ENCODE measurements at places on chromosomes 6 and 20. TPM values are rescaled to one million over a fixed set of nuclear protein-coding genes. Genes with fewer than 3 reads are reported as not detected.
A peak's percentile ranks its signal among the peaks of the same experiment; 100 is the strongest.

- no peaks in the 10 kb centered on the region for H3K27me3 ChIP-seq
- peaks cover 44% of the 10 kb centered on the region for H3K36me3 ChIP-seq
- DNase-seq, result no peak
- H3K4me3 ChIP-seq, result no peak overlapping the region
- H3K4me1 ChIP-seq, result peaks cover 36% of the 10 kb centered on the region
- H3K27ac ChIP-seq, result peak overlapping the region; percentile 40
Observed at GRCh38 chr6:45209762-45210161, 118.4 kb upstream of the RUNX2 start.

DNA sequence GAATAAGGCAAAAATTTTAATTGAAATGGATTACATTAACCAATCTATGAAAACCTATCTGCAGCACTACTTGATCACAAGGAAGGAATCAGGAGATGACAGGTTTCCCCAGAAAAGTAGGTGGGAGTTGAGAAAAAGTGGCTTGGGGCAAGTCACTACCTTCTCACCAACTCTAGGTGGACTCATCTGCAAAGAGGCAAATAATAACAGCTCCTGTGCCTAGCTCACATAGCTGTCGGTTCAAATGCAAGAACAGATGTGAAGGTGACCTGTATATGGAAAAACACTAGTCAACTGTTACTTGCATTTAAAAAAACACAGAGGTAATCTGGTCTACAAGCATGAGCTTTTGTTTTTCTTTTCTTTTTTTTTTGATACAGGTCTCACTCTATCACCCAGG lies 67.2 kb downstream of the POPDC3 start:
- H3K4me1 ChIP-seq, result no peaks in the 10 kb centered on the region
- H3K27me3 ChIP-seq, result peaks cover 19% of the 10 kb centered on the region
- no peaks in the 10 kb centered on the region for H3K36me3 ChIP-seq
- H3K4me3 ChIP-seq, result no peak overlapping the region
- no peak for DNase-seq

DNA sequence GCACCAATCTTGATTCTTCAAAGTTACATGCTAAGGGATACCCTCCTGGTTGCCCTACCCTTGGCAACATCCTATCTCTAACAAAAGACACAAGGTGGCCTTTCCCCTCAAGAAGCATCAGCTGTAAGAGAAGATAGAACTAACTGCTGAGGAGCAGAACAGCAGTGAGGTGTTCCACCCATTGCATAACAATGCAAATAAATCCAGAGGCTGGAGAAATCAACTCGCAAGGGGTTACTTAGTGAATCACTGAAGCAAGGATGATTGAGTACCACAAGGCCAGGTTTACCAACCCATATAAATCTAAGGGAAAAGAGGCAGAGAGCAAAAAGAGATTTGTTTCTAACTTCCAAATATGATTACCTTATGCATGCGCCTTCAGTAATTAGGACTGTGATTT lies 36.7 kb downstream of the F13A1 start:
- H3K36me3 ChIP-seq, result no peaks in the 10 kb centered on the region
- no peaks in the 10 kb centered on the region for H3K4me1 ChIP-seq
- DNase-seq, result no peak
- no peaks in the 10 kb centered on the region for H3K27me3 ChIP-seq
- no peak overlapping the region for H3K27ac ChIP-seq
- no peak overlapping the region for H3K4me3 ChIP-seq

DNA sequence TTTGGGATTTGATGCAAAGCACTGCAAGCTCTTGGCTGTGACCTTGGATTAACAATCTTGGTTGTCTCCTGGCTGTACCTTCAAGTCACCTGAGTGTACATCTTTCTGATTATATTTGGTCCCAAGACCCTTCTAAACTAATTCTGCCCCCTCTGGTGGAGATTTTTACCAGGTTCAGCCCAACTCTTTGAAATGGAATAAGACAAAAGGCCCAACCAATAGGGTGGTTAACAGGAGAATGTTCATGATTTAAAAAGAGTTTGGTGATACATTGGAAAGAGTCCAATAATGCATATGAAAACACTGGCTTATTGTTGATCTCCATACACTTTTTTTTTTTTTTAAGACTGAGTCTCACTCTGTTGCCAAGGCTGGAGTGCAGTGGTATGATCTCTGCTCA lies 77.5 kb upstream of the CD83 start:
- H3K27me3 ChIP-seq, result peaks cover 12% of the 10 kb centered on the region
- H3K4me1 ChIP-seq, result peaks cover 3% of the 10 kb centered on the region
- no peaks in the 10 kb centered on the region for H3K36me3 ChIP-seq

- no peaks in the 10 kb centered on the region for H3K36me3 ChIP-seq
- H3K27ac ChIP-seq, result no peak overlapping the region
- H3K4me1 ChIP-seq, result peaks cover 6% of the 10 kb centered on the region
- H3K27me3 ChIP-seq, result no peaks in the 10 kb centered on the region
Observed at GRCh38 chr6:9089724-9090123, 654.4 kb upstream of the SLC35B3 start.

DNA sequence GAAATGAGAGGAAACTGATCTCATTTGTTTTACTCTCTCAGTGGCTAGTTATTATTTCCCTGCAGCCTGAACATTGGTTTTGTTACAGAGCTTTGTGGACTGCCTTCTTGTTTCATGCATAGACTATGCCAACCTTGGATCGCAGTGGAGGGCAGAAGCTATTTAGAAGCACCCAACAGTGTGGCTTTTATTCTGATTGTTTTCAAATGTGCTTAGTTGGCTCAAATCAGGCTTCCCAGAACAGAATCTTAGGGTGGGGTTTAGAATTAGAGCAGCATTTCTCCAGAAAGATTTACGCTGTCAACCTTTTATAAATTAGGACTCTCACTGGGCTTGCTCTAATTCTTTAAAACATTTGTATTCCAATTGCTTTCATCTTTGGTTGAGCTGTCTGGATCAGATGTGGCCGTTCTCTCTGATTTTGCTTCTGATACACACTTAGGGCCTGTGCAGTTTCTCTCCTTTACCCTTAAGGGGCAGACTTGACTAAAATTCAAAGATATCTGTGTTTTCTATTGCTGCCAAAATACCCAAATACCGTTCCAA lies 210.3 kb downstream of the BCKDHB start:
- no peaks in the 10 kb centered on the region for H3K4me1 ChIP-seq
- H3K4me3 ChIP-seq, result no peak overlapping the region
- peaks cover 15% of the 10 kb centered on the region for H3K36me3 ChIP-seq
- no peak overlapping the region for H3K27ac ChIP-seq
- no peaks in the 10 kb centered on the region for H3K27me3 ChIP-seq

- H3K4me3 ChIP-seq, result no peak overlapping the region
- no peak for DNase-seq
- H3K4me1 ChIP-seq, result peaks cover 4% of the 10 kb centered on the region
- H3K27me3 ChIP-seq, result peaks cover 4% of the 10 kb centered on the region
Observed at GRCh38 chr20:37401930-37402675, 56.2 kb downstream of the SRC start.

GRCh38 chr6:14881398-14881797 lies 364.5 kb upstream of the JARID2 start:
- H3K27me3 ChIP-seq, result no peaks in the 10 kb centered on the region
- peaks cover 7% of the 10 kb centered on the region for H3K36me3 ChIP-seq
- no peak overlapping the region for H3K27ac ChIP-seq
- H3K4me1 ChIP-seq, result peaks cover 30% of the 10 kb centered on the region

- no peak overlapping the region for H3K4me3 ChIP-seq
- no peaks in the 10 kb centered on the region for H3K27me3 ChIP-seq
- H3K36me3 ChIP-seq, result no peaks in the 10 kb centered on the region
- DNase-seq, result no peak
Observed at GRCh38 chr6:142404751-142405150, 102.9 kb downstream of the ADGRG6 start.

Gene ARID1B
- 40.6 TPM for total RNA-seq

DNA sequence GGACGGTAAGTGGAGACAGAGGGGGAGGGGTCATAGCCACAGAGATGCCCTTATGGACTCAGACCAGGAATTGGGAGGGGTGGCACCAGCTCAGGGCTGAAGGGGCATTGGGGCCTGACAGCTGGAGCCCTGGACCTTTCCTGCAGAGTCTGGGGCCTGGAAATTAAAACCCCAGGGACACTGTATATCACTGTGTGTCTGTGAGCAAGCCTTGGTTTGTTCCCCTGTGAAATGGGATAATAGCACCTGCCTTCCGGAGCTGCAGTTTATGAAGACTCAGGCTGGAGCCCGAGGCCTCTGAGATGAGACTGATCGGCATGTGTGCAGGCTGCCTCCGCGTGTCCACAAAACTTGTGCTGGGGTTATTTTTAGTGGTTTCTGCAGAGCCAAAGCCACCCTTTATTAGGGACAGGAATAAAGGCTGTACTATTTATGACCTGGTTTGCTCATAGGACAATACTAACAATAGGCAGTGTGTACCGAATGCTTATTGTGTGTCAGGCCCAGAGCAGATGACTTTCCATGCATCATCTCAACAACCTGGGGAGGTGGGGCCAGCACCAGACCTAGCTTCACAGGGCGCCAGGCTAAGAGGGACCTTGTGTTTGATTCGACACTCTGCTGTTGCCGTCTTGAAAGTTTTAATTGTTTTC lies 22.6 kb downstream of the MYH7B start:
- H3K27ac ChIP-seq, result no peak overlapping the region
- H3K27me3 ChIP-seq, result peaks cover 20% of the 10 kb centered on the region
- H3K4me3 ChIP-seq, result no peak overlapping the region

Gene RTF2
- 76.3 TPM for total RNA-seq

GRCh38 chr6:11343963-11344723 lies 111.7 kb upstream of the NEDD9 start:
- DNase-seq, result no peak
- H3K4me3 ChIP-seq, result no peak overlapping the region
- H3K27ac ChIP-seq, result peak overlapping the region; percentile 91
- peaks cover 81% of the 10 kb centered on the region for H3K36me3 ChIP-seq
- no peaks in the 10 kb centered on the region for H3K27me3 ChIP-seq

Gene C4A
- total RNA-seq, result 3.2 TPM

Gene TNFRSF21
- total RNA-seq, result 3.7 TPM

DNA sequence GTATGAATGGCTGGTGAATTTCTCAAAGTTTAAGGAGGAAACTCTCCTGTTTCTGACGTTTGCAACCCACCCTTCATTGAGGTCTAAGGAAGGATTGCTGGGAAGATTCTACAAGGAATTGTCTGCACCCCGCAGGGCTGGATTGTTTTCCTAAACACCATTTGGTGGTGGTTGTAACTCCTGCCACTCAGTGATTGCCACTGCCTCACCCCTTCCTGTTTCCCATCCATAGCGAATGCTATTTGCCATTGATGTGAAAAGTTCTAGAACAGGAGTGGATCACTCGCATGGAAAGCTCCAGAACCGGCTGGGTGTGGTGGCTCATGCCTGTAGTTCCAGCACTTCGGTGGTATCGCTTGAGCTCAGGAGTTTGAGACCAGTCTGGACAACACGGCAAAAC lies 8.7 kb upstream of the DSP start:
- no peak overlapping the region for H3K4me3 ChIP-seq
- no peaks in the 10 kb centered on the region for H3K36me3 ChIP-seq
- peaks cover 28% of the 10 kb centered on the region for H3K27me3 ChIP-seq
- no peaks in the 10 kb centered on the region for H3K4me1 ChIP-seq

DNA sequence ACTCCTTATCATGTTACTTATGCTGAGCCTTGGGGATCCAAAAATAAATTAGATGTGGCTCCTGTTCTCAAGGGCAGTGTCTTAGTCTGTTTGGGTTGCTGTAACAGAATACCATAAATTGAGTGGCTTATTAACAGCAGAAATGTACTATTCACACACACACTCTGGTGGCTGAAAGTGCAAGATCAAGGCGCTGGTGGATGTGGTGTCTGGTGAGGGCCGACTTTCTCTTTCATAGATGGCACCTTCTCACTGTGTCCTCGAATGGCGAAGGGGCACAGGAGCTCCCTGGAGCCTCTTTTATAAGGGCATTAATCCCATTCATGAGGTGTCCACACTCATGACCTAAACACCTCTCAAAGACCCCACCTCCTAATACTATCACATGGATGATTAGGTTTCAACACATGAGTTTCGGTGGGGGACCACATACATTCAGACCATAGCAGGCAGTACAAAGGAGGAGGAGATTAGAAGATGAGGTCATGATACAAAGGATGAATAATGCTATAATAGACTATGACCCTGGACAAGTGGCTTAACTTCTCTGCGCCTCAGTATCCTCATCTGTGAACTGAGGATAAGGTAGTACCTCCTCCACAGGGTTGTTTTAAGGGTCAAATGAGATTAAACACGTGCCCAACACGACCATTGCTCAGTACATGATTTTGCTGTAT lies 34.1 kb downstream of the RPP40 start:
- no peaks in the 10 kb centered on the region for H3K27me3 ChIP-seq
- no peak for DNase-seq
- no peaks in the 10 kb centered on the region for H3K4me1 ChIP-seq
- H3K36me3 ChIP-seq, result no peaks in the 10 kb centered on the region
- no peak overlapping the region for H3K27ac ChIP-seq

Gene ZBTB46
- not detected for total RNA-seq

GRCh38 chr6:146859206-146859605 lies 260.4 kb downstream of the ADGB start:
- peaks cover 3% of the 10 kb centered on the region for H3K27me3 ChIP-seq
- H3K4me1 ChIP-seq, result peaks cover 9% of the 10 kb centered on the region
- H3K4me3 ChIP-seq, result no peak overlapping the region

Gene SEL1L2
- total RNA-seq, result not detected

DNA sequence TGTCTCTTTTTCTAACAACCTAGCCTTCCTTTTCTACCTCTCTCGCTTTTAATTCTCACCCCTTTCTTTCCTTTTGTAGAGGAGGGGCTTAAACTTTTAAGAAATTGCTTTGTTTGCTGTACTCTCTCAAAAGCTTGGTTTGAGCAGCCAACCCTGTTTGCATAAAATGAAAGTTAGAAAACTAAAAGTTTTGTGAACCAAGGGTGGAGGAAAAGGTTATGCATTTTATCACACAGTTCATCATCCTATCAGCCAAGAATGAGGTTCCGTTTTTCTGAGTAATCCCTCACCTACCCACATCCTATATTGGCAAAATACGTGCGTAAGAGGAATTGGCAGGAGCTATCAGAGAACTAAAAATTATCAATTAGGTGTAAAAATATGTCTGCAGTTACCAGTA lies 42.8 kb upstream of the LOC128125822 start:
- peak overlapping the region; percentile 65 for H3K4me3 ChIP-seq
- H3K4me1 ChIP-seq, result peaks cover 15% of the 10 kb centered on the region
- peak overlapping the region; percentile 65 for H3K27ac ChIP-seq
- no peak for DNase-seq
- H3K36me3 ChIP-seq, result no peaks in the 10 kb centered on the region
- H3K27me3 ChIP-seq, result peaks cover 3% of the 10 kb centered on the region

DNA sequence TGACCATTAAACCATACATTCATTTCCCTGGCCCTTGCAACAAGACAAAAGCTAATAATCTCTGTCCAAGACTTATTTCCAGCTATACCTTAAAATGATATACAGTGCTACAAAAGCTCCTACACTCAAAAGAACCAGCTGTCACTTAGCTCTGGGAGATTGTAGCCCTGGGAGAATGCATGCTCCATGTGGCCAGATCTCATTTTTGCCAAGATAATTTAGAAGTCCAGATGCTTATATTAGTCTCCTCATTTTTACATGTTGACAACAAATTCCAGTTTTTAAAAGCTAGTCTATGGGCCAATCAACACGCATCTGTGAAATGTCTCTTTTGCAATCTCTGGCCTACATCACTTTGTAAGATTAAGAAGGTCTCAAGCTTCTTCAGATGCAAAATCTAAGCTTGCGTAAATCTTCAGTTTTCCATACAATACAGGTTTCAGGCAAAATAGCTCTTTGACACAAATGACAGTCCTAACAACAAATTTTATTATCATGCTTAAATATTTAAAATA lies 27.1 kb downstream of the TASP1 start:
- no peak for DNase-seq
- peaks cover 10% of the 10 kb centered on the region for H3K36me3 ChIP-seq
- no peak overlapping the region for H3K4me3 ChIP-seq
- H3K4me1 ChIP-seq, result no peaks in the 10 kb centered on the region
- H3K27me3 ChIP-seq, result no peaks in the 10 kb centered on the region

Measured in activated naive CD8-positive, alpha-beta T cell treated with anti-CD3 and anti-CD28 coated beads for 36 hours (primary cell).